ENCODE measurements at places on chromosomes 6 and 20.

DNA sequence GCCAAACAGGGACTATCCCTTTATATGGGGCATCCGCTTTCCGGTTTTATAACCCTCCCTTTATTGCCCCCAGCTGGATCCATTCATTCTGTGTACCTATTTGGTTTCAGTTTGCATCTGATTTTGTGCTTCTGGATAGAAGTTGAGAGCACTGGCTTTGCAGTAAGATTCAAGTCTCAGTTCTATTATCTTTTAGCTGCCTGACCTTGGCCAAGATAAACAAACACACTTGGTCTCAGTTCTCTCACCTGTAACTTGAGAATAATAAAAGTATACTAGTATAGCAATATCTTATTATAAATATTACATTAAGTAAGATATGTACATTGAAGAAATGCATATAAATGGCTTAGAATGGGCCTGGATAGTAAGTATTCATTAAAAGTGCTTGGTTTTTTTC, 182.4 kb upstream of the TSHZ2 start:
- no peak for DNase-seq

GRCh38 chr20:63224412-63225081, 8.6 kb upstream of the YTHDF1 start:
- DNase-seq: no peak

DNA sequence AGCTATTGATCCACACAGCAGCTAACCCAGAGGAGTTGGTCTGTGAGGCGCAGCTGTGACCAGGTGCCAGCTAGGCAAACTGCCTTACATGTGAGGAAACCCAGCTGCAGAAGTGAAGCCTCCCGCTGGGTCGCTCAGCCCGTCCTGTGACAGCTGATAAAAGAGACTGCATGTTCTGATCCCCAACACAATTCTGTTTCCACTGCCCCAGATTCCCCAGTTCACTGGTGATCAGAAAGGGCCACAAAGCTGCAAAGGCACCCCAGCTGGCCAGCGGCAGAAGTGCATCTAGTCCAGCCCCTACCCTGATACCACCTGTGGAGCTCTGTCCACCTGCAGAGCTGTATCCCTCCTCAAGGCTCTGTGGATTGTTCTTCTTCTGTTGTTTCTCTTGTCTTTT, 64.5 kb downstream of the CTNNBL1 start:
- DNase-seq: no peak

DNA sequence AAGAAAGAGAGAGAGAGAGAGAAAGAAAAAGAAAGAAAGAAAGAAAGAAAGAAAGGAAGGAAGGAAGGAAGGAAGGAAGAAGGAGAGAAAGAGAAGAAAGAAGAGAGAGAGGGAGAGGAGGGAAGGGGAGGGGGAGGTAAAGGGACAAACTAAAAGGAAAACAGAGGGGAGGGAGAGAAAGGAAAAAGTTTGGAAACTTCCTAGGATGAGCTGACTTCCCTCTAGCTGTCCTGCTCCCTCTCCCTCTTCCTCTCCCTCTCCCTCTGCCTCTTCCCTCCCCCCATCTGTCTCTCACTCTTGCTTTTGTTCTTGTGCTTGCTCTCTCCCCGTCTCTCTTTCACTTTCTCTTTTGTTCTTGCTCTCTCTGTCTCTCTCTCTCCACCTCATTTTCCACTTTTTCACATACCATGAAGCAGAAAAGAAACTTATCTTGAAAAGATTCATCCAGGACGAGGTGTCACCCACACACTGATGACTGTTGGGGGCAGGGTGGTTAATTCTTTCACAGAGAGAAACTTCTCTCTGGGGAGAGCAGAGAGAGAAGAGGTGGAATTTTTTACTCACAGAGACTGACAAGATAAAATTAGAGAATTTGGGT, 56.4 kb upstream of the DUSP22 start:
- no peak for DNase-seq

DNA sequence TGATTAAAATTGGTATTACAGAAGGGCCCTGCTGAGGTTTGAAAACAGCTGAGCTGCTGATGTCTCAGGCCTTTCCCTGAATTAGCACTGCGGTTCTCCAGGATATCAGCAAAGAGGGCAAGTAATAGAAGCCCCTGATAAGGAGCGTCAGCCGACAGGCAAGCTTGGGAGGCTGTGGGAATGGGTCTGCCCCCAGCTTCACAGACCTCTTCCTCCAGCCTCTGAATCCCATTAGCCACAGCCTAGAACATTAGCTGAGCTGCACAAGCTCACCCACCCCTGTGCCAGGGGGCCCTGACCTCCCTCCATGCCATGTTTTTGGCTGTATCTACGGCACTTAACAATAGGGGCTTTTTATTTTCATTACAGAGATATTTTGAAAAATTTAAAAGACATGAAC, 59.9 kb downstream of the VAPB start:
- no peak for DNase-seq

DNA sequence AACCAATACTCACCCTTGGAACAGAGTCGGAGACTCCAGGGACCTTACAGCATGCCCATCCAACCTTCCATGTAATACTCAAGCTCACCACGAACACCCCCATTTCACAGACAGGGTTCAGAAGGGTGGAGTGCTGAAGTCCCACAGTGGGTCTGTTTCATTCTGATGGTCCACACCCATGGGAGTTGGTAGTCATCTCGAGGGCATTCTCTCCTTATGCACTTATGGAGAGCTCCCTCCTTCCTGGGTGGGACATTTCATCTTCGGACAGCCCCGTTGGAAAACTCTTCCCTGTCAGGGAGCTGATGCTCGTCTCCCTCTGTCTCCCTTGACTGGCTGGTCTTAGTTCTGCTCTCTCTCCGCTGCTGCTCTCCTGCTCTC, 38.9 kb downstream of the COX4I2 start:
- DNase-seq: no peak

- no peak for DNase-seq
Observed at GRCh38 chr6:129597023-129597713, 112.8 kb downstream of the ARHGAP18 start.

All from SK-N-MC (cell line).